ENCODE measurements at places on chromosomes 12 and 14.

- no peak for DNase-seq
These were observed 40.9 kb downstream of the SGPP1 start for GRCh38 chr14:63686926-63687325.

GRCh38 chr12:1584326-1584725, 10.1 kb downstream of the FBXL14 start:
- no peak for DNase-seq

GRCh38 chr14:103421556-103421955, 36.3 kb downstream of the MARK3 start:
- DNase-seq = no peak

GRCh38 chr12:70948236-70948975, 27.9 kb upstream of the PTPRR start:
- DNase-seq = no peak

GRCh38 chr14:104933746-104934733, 9.4 kb downstream of the PLD4 start:
- no peak for DNase-seq

GRCh38 chr12:63821781-63822251, 22.7 kb upstream of the SRGAP1 start:
- peak; percentile 12 for DNase-seq

- DNase-seq = no peak
These were observed 91.6 kb downstream of the LRRC74A start for GRCh38 chr14:76917745-76918255.

- DNase-seq = no peak
These were observed 35.2 kb downstream of the PRIMA1 start for GRCh38 chr14:93752980-93753561.

DNA sequence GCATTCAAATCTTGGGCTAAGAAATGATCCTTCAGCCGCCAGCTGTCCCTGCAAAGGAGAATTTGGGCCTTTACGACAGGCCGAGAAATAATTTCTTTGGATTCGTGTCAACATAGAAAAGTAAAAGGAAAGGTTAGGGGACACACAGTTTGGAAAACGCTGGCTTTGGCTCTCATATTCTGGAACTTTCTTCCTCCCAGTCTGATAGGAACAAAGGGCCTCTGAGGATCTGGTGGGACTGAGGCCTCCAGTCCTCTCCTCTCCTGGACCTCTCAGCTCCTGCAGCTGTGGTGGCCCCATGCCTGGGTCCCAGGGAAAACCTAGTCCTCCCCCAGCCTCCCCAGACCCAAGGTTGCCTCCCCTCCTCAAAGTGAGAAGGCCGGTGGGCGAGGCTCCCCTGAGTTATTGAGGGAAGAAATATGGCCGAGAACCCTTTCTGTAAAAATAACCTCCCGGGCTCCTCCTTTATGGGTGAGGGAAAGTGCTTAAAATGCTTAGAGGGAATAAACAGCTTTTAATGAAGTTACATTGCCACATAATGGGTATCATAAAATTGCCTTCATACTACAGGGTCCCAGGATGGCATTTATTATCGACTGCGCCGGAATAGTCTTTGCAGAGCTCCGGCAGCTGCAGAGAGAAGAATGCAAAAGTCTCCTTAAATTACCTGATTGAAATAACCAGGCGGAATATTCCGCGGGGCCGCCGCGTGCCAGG, 188.3 kb downstream of the PHETA1 start:
- DNase-seq = no peak

- DNase-seq = peak; percentile 30
These were observed at the start of gene P3H3 for GRCh38 chr12:6827982-6828780. P3H3 (plus strand) TSS chr12:6828407; CDS start chr12:6828441, 34 bp downstream.

GRCh38 chr12:76422543-76423438, 74.6 kb upstream of the BBS10 start:
- DNase-seq = no peak

DNA sequence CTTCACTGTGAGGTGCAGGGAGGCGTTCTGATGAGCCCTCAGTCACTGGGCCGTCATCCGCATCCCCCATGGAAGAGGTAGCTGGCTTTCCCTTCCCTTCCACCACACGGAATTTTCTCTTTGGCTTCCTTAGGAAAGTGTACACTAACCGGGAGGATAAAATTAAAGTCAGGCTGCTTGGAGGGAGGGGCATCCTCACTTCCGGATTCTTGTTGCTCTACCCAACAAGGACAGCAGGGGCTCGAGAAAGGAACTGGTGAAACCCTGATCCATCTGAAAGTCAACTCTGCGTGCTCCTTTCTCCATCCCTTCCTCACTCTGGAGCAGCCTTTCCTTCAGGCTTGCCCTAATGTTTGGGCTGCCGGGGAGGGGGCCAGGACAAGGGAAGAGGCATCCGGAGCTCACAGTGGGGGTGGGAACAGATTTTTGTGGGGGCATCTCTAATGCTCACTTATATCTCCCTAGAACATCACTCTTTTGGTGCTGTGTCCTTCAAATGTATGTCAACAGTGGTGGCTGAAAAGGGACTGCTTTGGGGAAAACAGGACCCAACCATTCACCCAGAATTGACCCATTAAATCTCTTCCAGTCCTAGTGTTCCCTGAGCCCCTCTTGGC, 101.4 kb upstream of the FKBP4 start:
- DNase-seq = no peak

DNA sequence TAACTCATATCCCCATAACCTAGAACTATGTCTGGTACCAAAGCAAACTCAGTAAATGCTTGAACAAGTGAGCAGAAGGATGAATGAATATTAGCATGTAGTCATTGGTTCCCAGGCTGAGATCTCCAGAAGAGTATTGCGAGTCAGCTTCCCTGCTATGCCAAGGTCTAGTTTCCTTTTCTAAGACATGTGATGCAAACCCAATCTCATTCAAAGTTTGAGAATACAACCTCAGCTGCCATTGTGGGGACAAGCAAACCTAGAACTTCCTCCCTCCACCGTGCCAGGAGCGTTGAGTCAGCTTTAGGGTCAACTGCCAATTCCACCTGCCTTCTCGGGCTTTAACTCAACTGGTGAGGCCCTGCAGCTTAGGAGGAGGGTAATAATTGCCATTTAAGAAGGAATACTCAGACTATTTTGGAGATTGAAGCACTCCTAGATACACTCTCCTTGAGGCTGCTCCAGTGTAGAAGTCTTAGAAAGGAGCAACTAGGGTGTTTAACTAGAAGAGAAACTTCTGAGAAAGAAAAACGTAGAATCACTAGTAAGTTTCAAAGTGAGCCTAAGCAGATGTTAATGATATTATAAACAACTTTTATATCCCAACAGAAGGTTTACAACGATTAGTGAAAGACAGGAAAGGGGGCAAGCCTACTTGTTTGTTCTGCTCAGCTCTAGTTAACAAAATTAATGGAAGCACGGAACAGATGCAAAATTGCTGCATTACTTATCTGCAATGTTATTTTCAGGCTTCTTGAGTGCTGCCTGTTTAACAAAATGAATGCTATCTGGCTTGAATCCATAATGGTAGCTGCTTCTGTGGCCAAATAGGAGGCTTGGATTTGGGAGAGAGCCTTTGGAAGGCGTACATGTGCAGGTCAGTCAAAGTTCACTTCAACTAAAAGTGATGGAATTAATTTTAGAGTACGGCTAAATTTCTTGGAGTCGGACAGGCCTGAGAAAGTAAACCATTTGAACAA, 96.9 kb downstream of the HELB start:
- DNase-seq = no peak

DNA sequence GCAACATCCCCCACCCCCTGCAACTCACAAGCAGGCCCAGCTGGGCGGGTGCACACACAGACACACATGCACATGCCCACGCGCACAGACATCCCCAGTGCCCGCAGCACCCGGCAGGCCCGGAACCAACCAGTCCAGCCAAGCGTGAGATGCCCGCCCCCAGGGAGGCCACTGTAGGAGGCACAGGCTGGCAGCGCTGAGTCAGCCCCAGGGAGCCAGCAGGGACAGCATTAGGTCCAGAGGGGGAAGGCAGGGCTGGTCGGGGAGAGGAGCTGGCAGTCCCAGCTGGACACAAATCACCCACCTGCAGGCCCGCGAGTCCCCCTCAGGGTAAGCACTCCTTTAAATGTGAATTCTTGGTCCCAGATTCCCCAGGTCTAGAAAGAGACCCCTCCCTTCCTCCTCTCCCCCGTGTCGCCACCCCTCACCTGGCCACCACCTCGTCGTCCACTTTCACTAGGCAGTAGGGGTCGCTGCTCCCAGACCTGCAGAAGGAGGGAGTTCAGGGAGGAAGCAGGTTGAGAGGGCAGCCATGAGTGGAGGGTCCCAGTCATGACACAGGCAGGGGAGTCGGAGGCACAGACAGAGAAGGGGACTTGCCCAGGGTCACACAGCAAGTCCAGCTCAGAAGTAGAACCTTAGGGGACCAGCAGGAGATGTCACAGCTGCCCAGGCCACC, 5.0 kb downstream of the RASAL1 start:
- no peak for DNase-seq

GRCh38 chr14:37443461-37443860, 151.6 kb downstream of the FOXA1 start:
- DNase-seq = no peak

DNA sequence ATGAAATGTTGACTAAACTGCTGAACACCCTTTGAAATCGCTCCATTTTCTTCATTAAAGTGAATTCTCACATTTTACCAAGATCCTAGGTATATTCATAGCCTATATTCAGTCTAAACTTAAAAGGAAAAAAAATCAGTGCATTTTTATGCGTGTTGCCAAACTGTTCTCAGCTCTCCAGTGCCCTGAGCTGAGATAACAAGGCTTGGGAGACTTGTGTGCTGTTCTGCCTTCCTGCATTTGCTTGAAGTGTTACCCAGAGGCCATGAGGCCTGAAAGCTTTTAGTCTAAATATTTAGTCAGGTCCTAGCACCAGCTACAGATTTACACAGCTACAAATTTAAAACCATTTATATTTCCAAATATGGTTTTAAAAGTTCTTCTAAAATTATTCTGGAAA, 8.6 kb upstream of the PALS1 start:
- no peak for DNase-seq

DNA sequence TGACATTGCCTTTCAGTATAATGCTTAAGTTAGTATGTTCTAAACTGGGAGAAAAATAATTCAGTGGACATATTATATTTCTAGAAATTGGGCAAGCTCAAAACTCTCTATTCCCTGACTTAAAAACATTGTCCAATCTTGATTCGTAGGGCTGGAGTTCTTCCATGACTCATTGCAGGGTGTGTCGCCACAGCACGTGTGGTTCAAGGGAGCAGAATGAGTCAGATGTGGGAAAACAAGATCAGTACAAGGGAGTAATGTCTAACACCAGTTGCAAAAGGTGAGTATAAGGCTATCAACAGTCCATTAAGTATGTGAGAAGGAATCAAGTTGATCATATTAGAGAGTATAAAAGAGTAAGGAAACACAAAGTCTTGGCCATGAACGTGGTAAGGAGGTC, 887.0 kb downstream of the TMTC2 start:
- DNase-seq = no peak

GRCh38 chr14:98937712-98938505, 334.1 kb downstream of the BCL11B start:
- no peak for DNase-seq

GRCh38 chr12:27564612-27565213, 40.7 kb downstream of the PPFIBP1 start:
- DNase-seq = no peak

DNA sequence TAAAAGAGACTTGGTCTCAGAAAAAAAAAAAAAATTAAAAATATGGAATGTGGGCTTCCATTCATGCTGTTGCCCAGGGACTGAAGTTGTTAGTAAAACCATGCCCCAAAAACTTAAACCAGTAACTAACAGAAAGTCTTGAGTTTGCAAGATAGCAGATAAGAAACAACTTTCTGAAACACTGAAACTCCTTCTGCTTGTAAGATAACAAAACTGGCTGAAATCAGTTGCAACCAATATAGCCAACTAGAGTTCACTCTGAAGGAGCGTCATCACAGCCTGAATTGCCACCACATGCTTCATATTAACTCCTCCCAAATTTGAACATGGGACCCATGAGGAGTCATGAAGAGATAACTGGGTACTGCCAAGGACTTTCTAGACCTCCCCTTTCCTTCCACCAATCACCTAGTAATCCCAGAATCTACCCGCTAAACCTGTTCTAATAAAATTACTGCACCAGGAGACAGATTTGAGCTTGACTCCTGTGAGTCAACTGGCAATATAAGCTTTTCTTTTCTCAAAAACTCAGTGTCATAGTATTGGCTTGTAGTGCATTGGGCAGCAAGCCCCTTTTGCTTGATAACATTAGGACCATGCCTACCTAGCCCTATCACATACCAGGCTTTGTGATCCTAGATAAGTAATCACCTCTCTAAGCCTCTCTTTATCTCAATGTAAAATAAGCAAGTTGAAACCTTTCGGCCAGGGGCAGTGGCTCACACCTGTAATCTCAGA, 53.6 kb downstream of the R3HDM2 start:
- DNase-seq = no peak

All from stimulated activated naive CD8-positive, alpha-beta T cell treated with anti-CD3 and anti-CD28 coated beads, Interleukin-15, Interleukin-2, amounts not matched to agents 100 U/mL and 50 U/mL, for 24 hours (primary cell).